ENCODE measurements at places on chromosomes 16 and 17.
A peak's percentile ranks its signal among the peaks of the same experiment; 100 is the strongest.

DNA sequence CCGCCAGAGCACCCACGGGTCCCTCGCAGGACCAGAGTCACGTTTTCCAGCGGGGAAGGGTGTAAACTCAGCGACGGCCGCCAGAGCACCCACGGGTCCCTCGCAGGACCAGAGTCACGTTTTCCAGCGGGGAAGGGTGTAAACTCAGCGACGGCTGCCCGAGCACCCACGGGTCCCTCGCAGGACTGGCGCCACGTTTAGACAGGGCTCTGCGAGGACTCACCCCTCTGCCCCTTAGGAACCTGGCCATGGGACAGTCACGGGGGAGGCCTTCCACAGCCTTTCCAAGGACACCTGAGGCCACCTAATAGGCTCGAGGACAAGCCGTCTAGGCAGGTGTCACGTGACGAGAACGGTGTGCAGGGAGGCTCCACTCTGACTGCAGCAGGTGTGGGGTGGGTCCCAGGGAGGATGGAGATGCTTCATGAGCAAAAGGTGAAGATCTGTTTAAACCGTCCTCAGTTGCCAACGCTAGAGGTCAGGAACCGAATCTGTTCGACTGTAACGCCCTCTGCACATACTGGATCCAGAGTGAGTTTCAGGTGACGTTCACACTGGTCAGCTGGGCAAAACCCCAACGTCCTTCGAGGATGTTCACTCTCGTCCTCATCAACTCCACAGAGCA, 48.0 kb upstream of the METRNL start:
- no peak for DNase-seq

- DNase-seq = no peak
Measured at GRCh38 chr17:50155115-50155819, 4.8 kb upstream of the PPP1R9B start.

DNA sequence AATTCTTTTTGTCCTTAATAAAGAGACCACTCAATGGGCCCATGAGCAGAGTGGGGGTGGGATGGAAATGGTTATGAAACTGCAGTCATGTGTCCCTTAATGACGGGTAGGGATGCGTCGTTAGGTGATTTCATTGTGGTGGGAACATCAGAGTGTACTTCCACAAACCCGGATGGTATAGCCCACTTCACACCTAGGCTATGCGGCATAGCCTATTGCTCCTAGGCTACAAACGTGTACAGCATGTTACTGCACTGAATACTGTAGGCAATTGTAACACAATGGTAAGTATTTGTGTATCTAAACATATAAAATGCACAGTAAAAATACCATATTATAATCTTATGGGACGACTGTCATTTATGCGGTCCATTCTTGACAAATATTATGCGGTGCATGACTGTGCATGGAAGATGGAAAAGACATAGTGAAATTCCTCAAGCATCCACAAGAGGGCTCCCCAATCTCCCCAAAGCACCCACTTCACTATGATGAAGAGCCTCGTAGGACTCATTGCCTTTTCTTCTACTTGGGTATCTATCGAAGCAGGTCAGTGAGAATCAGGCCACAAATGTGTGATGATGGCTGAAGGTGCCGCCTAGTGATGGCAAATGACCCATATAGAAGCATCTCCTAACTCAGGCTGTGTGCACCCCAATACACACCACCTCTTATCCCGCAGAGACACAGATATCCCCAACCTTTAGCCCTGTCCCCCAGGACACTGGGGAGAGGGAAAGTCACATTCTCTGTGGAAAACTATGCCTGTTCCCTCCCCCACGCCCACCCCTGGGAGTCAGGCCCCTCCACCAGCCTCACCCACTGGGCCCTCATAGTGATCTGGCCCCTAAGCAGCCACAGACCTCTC, 43.5 kb downstream of the TBX21 start:
- DNase-seq = peak; percentile 71

GRCh38 chr17:68403122-68403521, 54.2 kb downstream of the WIPI1 start:
- no peak for DNase-seq

GRCh38 chr17:36992701-36993100, 43.9 kb downstream of the AATF start:
- DNase-seq = no peak

DNA sequence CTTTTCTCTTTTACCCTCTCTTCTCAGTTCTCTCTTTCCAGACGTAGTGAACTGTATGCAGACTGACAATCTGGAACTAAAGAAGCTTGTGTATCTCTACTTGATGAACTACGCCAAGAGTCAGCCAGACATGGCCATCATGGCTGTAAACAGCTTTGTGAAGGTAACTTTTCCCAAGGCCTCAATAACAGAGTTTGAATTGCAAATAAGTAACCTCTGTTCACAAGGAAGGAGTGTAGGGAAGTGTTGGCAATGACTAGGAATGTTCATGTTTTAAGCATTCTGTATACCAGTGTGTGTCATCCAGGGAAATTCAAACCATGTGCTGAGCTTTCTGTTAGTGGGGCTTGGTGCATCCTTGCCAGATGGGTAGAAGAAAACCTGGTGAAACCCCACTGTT, 18.6 kb downstream of the AP2B1 start:
- no peak for DNase-seq

GRCh38 chr17:80656590-80656989, 112.0 kb downstream of the RPTOR start:
- no peak for DNase-seq

- peak; percentile 88 for DNase-seq
Measured at GRCh38 chr17:81927653-81928543, at the start of gene MAFG. MAFG (minus strand) TSS chr17:81927735; CDS start chr17:81923185, 4,550 bp downstream.

GRCh38 chr16:22681554-22682291, 132.2 kb upstream of the HS3ST2 start:
- no peak for DNase-seq

DNA sequence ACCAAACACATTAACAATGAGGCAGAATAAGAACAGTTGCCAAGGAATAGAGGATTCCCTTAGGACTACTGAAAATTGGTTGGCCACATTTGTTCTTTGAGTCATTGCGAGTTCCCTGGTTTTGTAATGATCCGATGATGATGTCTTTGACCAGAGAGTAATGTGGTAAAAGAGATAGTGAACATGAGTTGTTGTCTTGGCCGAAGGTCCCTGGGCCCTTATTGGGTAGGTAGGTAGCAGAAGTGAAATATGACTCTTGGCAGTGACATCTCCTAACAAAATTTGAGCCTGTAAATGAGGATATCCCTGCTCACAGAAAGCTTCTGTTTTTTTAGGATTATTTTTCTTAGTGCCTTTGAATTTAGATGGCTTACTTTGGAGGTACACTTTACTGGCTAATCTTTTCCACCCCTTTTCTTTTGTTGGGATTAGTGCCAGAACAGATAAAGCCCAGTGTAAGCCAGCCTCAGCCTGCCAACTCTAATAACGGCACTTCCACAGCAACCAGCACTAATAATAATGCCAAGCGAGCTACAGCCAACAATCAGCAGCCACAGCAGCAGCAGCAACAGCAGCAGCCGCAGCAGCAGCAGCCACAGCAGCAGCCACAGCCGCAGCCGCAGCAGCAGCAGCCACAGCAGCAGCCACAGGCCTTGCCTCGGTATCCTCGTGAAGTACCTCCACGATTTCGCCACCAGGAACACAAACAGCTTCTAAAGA, 47.2 kb downstream of the TNRC6A start:
- DNase-seq = no peak

- DNase-seq = no peak
Measured at GRCh38 chr17:78374189-78374588, 4.3 kb upstream of the PGS1 start.

GRCh38 chr16:68425498-68426346, 22.6 kb downstream of the SMPD3 start:
- DNase-seq = no peak

DNA sequence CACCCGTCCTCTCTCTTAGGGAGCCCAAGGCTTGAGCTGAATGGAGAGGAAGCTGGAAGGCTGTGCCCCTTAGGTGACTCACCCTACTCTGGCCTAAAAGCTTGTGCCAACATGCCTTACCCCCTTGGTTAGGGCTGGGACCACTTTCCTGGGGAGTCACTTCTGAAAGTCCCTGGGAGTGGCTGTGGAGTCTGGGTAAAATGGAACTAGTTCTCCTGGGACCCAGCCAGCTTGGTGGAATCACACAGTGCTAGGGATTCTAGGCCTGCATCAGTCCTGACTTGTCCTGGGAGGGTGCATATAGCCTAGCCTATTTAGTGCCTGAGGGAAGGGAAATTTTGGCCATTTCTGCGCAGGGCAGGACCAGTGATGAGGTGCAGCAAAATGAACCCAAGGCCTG, 10.5 kb downstream of the MMP28 start:
- no peak for DNase-seq

GRCh38 chr16:3058139-3059030, 7.1 kb upstream of the IL32 start:
- no peak for DNase-seq

DNA sequence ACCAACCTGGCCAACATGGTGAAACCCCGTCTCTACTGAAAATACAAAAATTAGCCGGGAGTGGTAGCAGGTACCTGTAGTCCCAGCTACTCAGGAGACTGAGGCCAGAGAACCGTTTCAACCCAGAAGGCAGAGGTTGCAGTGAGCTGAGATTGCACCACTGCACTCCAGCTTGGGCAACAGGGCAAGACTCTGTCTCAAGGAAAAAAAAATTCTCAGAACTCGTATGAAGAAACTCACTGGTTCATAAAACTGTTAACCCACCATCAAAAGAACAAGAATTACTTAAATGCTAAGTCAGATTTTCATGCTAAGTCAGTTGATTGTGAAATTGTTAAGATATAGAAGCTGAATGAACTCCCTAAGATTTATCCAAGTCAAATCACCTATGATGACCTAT, 31.3 kb downstream of the SLC39A11 start:
- DNase-seq = no peak

DNA sequence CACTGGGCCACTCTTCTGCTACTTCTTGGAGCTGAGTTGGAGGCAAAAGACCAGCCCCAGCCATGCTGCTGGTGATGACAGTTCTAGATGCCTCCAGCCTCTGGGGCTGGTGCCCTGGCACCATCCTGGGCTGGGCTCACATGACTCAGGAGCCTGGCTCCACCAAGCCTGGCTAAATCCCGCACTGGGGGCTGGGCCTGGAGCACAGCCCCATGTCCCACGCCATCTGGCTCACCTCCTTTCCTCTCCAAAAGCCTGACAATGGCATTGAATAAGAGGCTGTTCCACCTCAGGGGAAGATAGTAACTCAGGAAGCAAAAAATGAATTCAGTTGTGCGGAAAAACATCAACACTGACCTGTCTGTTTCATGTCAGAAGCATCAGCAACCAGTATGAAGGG, 45.1 kb upstream of the MTSS2 start:
- no peak for DNase-seq

DNA sequence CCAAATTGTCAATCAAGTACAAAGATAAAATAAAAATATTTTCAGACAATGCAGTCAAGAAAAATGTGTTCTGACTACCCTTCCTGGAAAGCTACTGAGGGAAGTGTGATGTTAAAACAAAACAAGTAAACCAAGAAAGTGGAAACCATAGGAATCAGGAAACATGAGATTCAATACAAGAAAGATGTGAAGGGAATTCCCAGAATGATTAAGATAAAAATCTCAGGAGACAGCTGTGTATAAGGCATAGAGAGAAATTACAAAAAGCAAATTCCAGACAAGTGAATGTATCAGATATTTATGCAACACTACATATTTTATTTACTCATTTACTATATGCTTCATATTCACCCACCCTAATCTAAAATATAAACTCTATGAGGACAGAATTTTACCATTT, 32.2 kb downstream of the TRIM37 start:
- no peak for DNase-seq

DNA sequence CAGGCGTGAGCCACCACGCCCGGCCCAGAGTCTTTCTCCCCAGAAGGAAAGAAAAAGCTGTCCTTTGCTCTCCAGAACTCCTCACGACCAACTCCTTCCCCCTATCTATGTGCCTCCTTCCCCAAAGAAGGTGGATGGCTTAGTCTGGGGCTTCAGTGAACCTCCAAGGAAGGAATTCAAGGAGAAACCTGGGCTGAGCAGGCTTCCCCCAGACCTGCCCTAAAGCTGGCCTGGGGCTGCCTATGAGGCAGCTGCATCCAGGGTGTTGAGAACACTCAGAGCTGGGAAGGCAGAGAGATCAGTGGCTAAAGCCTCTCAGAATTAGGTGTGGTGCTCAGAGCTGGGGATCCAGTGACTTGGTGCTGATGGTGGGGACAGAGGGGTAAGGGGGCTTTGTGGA, 3.8 kb downstream of the ACSF2 start:
- DNase-seq = no peak

DNA sequence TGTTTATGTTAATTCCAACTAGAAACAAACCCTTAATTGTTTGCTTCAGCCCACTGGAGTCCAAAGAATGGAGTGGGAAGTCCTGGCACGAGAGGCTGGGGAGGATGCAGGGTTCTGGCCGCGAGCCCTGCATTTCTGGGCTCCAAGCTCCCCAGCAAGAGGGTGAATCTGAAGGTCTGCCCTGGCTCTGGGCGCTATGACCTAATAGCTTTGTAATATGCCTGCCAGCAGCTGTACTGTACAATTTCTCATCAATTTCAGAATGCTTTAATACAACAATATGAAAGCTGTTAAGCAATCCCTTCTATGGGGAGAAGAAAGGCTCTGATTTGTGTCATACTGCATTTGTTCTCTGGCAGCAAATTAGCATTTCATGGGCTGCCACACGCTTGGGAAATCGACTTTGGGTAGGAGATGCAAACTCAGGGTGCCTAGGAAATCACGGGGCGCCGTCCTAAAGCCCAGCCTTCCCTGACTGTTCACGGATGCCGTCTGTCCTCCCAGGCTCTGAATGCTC, 43.8 kb downstream of the NDEL1 start:
- no peak for DNase-seq

DNA sequence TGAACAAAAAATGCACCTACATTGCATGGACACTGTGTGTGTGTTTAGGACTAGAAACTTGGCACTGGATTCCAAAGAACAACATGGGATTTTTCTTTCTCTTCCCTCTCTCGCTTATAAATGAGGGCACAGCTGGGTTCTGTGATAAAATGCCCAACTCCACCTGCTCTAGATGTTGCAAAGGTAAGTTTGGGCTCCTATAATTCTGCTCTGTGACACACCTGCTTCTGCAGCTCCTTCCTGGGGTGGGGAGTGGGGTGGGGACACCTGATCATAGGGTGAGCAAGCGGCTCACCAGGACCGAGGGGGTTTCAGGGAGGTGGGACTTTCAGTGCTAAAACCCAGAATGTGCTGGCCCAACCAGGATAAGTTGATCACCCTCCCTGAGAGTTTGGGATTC, 104.3 kb downstream of the AXIN2 start:
- DNase-seq = no peak

DNA sequence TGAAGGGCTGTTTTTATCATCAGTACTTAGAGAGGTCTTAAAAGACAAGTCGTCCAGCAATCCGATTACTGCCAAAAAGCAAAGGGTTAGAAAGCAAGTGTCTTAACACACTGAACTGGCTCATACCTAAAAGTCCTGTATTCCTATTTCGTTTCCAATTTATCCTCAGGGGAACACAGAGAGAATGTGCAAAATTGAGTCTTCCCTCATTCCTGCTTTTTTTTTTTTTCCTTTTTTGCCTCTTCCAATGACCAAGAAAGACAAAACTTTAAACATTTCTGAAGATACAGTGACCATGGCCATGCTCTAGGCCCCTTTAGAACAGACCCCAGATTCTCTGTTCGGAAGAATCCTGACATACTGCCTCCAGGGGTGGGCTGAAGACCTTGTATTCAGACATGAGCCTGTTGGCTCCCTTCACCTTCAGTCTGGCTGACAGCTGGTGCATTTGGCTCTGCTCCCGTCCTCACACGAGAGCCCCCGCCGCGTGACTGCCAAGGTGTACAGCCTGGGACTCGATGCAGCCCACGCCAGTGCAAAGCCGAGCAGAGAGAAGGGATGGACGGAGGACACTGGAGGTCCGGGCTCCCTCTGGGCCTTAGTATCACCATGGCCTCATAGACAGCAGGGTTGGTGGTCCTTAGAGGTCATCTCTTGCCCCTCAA, 47.0 kb downstream of the COTL1 start:
- DNase-seq = no peak

Data from SW480 (cell line).